Common myeloid progenitor, CD34-positive (primary cell): ENCODE measurements at places on chromosomes 1 and 21.

- peaks cover 3% of the 10 kb centered on the region for H3K36me3 ChIP-seq
- H3K4me3 ChIP-seq = no peak overlapping the region
- no peaks in the 10 kb centered on the region for H3K27me3 ChIP-seq
- no peak for DNase-seq
Observed at GRCh38 chr1:8693107-8693506, 124.3 kb downstream of the RERE start.

GRCh38 chr21:37435120-37435519 is 68.5 kb downstream of the DYRK1A start:
- no peaks in the 10 kb centered on the region for H3K27me3 ChIP-seq
- peak overlapping the region; percentile 27 for H3K4me3 ChIP-seq

DNA sequence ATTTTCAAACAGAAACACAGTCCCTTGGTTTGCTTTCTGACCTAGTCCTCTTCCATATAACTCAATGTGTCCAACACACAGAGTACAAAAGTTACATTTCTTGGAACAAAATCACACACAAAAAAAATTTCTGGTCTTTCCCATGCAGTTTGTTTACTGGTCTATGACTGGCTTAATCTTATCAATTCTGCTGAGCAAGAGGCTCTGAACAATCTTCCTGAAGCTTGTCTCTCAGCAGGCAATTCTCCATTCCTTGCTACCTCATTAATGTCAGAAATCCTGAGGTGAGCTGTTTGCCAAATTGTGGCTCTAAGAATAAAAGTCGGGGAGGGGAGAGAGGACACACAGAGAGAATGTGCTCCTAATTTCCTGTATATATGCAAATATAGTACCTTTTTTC is 423.6 kb downstream of the HLX start:
- no peaks in the 10 kb centered on the region for H3K27me3 ChIP-seq
- H3K4me1 ChIP-seq = no peaks in the 10 kb centered on the region
- no peak for DNase-seq
- H3K4me3 ChIP-seq = no peak overlapping the region
- no peaks in the 10 kb centered on the region for H3K36me3 ChIP-seq
- no peak overlapping the region for H3K27ac ChIP-seq

- H3K4me3 ChIP-seq = no peak overlapping the region
- DNase-seq = no peak
- H3K27me3 ChIP-seq = peaks cover 31% of the 10 kb centered on the region
Observed at GRCh38 chr1:11691928-11692711, 610 bp downstream of the DRAXIN start.

DNA sequence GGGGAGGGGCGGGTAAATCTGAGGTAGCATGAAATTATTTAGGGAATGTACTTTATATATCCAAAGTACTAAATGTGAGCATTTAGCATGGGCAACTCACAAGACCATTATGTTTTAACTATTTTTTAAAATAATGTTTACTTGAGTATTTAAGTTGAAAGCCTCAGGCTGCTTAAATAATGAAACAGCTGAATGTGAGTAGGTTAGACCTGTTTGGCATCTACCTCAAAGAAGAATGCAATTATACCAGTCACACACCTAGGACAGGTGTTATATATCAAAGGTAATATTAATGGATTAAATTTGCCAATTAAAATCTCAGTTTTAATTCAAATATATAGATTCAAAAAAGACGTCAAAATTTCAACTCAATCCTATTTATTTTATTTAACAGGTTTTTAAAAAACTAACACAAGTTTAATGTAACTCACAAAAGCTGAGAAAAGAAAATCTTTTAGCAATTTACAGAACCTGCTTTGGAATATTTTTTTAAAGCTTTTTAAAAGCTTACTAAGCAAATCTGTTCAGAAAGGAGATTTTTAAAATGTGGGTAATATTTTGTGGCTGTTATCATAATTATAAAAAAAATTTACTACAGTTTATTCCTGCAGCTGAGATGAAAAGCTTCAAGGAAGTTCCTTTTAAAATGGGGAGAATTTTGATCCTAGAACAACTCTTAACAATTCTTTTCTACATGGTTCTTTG is 104.6 kb upstream of the LBR start:
- no peak for DNase-seq
- no peaks in the 10 kb centered on the region for H3K4me1 ChIP-seq
- no peaks in the 10 kb centered on the region for H3K36me3 ChIP-seq

GRCh38 chr1:8059161-8059622 is 33.1 kb upstream of the ERRFI1 start:
- DNase-seq = no peak
- no peaks in the 10 kb centered on the region for H3K4me1 ChIP-seq
- H3K36me3 ChIP-seq = no peaks in the 10 kb centered on the region
- no peak overlapping the region for H3K27ac ChIP-seq

- no peaks in the 10 kb centered on the region for H3K36me3 ChIP-seq
- peaks cover 4% of the 10 kb centered on the region for H3K4me1 ChIP-seq
- H3K4me3 ChIP-seq = no peak overlapping the region
- peaks cover 20% of the 10 kb centered on the region for H3K27me3 ChIP-seq
- no peak overlapping the region for H3K27ac ChIP-seq
- no peak for DNase-seq
Observed at GRCh38 chr1:39894884-39895495, 6.7 kb downstream of the MYCL start.

- no peaks in the 10 kb centered on the region for H3K36me3 ChIP-seq
- DNase-seq = no peak
- no peak overlapping the region for H3K27ac ChIP-seq
- H3K27me3 ChIP-seq = no peaks in the 10 kb centered on the region
- H3K4me1 ChIP-seq = peaks cover 13% of the 10 kb centered on the region
- H3K4me3 ChIP-seq = no peak overlapping the region
Observed at GRCh38 chr1:61432616-61433388, 292.1 kb downstream of the TM2D1 start.

GRCh38 chr1:217982331-217983050 is 302.6 kb upstream of the RRP15 start:
- no peak overlapping the region for H3K4me3 ChIP-seq
- no peaks in the 10 kb centered on the region for H3K27me3 ChIP-seq
- H3K4me1 ChIP-seq = no peaks in the 10 kb centered on the region
- no peak for DNase-seq
- H3K27ac ChIP-seq = no peak overlapping the region
